ENCODE measurements at places on chromosomes 16 and 17. TPM values are rescaled to one million over a fixed set of nuclear protein-coding genes. Genes with fewer than 3 reads are reported as not detected.

- H3K4me3 ChIP-seq, result no peak overlapping the region
- no peaks in the 10 kb centered on the region for H3K27me3 ChIP-seq
- H3K27ac ChIP-seq, result no peak overlapping the region
- no peak for DNase-seq
- H3K36me3 ChIP-seq, result no peaks in the 10 kb centered on the region
These were observed 10.2 kb upstream of the ETV4 start for GRCh38 chr17:43556292-43556691.

DNA sequence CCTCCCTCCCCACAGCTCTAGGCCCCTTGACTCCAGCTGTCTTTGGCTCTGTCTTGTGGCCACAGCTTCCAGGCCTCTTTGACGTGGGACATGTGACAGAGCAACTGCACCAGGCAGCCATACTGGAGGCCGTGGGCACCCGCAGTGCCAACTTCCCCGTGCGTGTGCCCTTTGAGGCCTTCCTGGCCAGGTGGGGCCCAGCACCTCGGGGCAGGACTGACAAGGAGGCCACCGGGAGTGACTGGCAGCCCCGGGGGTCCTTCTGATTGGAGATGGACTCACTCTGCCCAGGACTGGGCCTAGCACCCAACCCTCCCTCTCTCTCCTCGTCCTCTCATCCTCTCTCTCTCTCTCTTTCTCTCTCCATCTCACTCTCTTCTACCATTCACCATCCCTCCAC, 15.5 kb downstream of the MYO15B start:
- no peak overlapping the region for H3K27ac ChIP-seq
- no peak overlapping the region for H3K4me3 ChIP-seq
- H3K27me3 ChIP-seq, result no peaks in the 10 kb centered on the region
- DNase-seq, result no peak
- H3K36me3 ChIP-seq, result no peaks in the 10 kb centered on the region

DNA sequence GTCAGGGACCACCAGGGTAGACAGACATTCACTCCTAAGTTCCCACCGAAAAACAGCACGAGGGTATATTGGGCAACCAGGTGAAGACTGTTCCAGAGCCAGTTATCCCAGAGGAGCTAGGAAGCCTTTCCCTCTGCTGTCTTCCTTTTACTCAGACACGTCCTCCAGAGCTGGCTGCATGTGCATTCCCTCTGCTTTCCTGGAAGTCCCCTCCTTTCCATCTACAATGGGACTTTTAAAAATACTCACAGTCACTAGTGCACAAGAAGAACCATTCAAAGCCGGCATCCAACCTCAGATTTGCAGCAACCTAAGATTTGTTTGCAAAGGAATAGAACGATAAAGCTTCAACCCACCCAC, 32.5 kb upstream of the CRISPLD2 start:
- DNase-seq, result no peak
- no peak overlapping the region for H3K4me3 ChIP-seq
- H3K27ac ChIP-seq, result no peak overlapping the region

DNA sequence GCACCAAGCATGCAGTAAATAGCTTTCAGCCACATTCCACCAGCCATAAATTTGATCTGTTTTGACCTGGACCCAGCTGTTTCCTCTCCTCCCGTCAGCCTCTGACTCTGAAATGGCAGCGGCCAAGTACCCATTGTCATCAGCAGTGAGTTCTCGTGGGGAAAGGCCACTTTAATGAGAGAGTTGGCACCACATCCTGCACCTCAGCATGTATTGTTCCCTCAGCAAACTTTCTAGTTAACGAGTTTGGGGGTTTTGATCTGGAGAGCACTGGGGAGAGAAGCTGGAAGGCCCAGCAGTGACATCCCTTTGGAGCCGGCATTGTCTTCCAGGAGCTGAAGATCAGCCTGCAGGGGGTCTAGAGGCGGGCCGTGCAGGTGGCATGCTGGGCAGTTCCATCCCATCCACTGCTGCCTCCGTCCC, 84.9 kb downstream of the RPA1 start:
- no peaks in the 10 kb centered on the region for H3K27me3 ChIP-seq
- DNase-seq, result no peak
- no peak overlapping the region for H3K4me3 ChIP-seq
- no peaks in the 10 kb centered on the region for H3K36me3 ChIP-seq
- no peaks in the 10 kb centered on the region for H3K4me1 ChIP-seq
- H3K27ac ChIP-seq, result no peak overlapping the region

- H3K27ac ChIP-seq, result no peak overlapping the region
- no peaks in the 10 kb centered on the region for H3K36me3 ChIP-seq
- no peaks in the 10 kb centered on the region for H3K27me3 ChIP-seq
- peak overlapping the region; percentile 27 for H3K4me3 ChIP-seq
- DNase-seq, result peak; percentile 45
These were observed 2.3 kb upstream of the NT5M start for GRCh38 chr17:17300624-17301568.

DNA sequence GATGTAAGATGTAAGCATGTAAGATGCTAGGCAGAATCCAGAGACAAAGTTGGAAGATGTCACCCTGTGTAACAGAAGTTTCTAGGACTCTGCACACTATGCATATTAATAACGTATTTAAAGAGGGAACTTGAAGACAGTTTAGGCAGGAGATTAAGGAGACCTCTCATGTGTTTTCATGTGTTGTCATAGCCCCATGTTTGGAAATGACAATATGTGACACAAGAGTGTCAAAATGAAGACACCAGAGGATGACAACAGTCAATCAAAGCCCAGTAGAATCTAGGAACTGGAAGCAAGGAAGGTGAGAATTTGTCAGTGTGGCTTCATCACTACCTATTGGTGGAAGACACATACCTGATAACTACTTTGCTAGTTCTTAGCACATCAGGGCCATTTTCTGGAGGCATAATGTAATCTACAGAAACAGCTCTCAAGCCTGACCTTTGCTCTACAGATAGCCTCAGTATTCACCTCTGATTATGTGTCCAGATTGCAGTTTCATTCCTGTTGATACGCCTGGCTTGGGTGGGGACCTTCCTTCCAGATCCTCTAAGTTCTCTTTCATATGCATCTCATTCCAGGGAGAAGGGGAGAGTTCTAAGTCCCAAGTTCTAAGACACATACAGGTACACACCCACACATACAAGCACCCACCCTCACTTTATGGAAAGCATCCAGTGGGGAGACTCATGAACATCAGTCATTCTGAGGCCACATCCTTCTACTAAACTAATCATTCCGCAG, 26.3 kb downstream of the PMP22 start:
- no peak overlapping the region for H3K27ac ChIP-seq
- no peaks in the 10 kb centered on the region for H3K36me3 ChIP-seq
- H3K4me1 ChIP-seq, result no peaks in the 10 kb centered on the region
- H3K4me3 ChIP-seq, result no peak overlapping the region
- no peak for DNase-seq

The SLC6A4 gene
- total RNA-seq, result not detected

The TNFRSF13B gene
- not detected for total RNA-seq

DNA sequence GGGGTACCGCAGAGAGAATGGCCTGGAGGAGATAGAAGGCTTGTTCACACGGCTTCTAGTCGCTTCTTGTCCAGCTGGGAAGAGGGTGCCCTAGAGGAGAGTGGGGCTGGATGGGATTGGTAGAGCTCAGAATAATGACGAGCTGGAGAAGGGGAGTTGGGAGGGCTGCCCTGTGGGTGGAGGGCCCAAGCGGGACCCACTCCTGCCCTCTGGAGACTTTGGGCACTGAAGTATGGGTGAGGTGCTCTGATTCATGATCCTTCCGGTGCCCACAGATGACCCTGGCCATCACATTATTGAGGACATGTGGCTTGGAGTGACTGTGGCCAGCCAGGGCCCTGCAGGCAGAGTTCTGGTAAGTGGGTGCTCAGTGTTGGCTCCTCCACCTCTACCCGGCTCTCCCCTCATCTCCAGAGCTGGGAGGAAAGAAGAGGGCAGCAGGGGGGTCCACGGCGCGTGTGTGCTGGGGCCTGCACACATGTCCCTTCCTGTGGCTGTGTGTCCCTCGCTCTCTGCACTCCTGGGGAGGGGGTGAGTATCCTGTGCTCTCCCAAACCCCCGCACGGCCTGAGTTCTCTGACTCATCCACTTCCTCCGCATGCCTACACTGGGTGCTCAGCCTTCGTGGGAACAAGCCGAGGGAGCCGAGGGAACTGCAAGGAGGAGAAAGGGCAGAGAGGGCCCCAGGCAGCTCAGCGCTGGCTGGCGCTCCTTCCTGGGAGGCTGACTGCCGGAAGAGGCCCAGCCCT, 8.5 kb downstream of the ITGA3 start:
- H3K27me3 ChIP-seq, result no peaks in the 10 kb centered on the region
- no peak overlapping the region for H3K27ac ChIP-seq
- no peak for DNase-seq
- H3K4me3 ChIP-seq, result no peak overlapping the region
- H3K4me1 ChIP-seq, result no peaks in the 10 kb centered on the region

DNA sequence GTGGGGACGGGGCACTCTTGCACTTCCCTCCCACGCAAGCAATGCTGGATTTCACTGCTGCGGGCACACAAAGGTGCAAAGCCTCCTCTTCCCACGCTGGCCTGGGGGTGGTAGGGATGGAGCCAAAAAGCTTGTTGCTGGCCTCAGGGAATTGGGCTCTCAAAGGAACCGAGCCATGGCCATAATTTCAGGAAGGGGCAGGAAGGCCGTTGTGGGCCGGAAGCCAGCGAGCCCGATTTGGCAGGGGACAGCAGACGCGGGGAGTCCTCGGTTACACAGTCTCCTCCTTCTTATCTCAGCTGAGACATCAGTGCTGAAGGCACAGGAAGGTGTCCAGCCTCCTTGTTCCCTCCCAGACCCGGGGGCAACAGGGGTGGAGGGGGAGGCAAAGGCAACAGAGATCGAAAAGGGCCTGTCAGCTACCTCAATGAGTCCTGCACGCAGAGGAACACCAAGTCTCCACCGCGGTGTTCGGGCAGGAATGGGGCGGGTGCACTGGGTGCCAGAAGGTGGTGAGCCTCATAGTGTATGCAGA, 59.5 kb downstream of the SLFN11 start:
- H3K27me3 ChIP-seq, result no peaks in the 10 kb centered on the region
- no peaks in the 10 kb centered on the region for H3K36me3 ChIP-seq
- peak; percentile 17 for DNase-seq
- H3K27ac ChIP-seq, result peak overlapping the region; percentile 73
- peak overlapping the region; percentile 70 for H3K4me3 ChIP-seq
- H3K4me1 ChIP-seq, result peaks cover 13% of the 10 kb centered on the region

DNA sequence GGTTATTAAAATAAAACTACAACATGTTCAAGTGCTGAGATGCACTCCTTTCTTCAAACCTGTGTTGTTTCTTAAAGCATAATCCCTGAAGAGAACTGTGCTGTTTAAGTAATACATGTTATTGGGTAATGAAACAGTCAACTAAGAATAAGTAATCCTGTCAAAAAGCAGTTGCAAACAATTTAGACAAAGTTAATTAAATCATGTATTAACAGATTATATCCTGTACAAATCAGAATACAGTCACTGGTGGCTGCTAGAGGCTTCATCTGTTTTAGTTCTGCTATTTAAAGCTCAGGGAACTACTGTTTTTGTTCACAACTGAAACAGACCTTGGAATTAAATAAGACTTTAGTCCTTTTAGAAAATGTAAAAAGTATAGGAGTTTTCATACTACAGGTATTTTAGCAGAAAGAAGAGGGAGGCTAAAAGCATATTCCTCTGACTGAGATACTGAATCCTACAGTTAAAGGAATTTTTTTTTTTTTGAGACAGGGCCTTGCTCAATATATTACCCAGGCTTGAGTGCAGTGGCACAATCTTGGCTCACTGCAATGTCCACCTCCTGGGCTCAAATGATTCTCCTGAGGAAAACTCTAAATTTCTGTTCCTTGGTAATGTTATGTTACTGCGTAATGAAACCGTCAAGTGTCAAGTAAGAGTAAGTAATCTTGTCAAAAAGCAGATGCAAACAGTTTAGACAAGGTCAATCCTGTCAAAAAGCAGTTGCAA, 27.3 kb upstream of the ITGA2B start:
- H3K27ac ChIP-seq, result no peak overlapping the region
- no peaks in the 10 kb centered on the region for H3K27me3 ChIP-seq
- H3K4me3 ChIP-seq, result no peak overlapping the region

The KCNH6 gene
- not detected for total RNA-seq

DNA sequence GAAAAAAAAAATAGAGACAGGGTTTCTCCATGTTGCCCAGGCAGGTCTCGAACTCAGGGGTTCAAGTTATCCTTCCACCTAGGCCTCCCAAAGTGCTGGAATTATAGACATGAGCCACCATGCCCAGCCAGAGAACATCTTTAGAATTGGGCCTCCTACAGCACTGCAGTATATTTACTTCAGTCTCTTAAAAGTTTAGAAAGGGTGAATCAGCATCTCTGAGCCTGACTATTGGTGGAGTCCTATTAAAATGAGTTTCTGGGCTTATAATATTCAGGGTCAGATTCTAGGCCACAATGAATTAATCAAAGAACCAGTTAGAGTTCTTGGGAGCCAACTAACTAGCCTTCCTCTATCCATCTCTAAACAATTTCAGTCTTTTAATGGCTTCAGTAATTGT, 22.8 kb downstream of the TADA2A start:
- H3K27ac ChIP-seq, result no peak overlapping the region
- H3K4me1 ChIP-seq, result no peaks in the 10 kb centered on the region
- no peak overlapping the region for H3K4me3 ChIP-seq
- no peaks in the 10 kb centered on the region for H3K27me3 ChIP-seq
- H3K36me3 ChIP-seq, result peaks cover 36% of the 10 kb centered on the region

The KRT9 gene
- total RNA-seq, result not detected

The CA10 gene
- not detected for total RNA-seq

DNA sequence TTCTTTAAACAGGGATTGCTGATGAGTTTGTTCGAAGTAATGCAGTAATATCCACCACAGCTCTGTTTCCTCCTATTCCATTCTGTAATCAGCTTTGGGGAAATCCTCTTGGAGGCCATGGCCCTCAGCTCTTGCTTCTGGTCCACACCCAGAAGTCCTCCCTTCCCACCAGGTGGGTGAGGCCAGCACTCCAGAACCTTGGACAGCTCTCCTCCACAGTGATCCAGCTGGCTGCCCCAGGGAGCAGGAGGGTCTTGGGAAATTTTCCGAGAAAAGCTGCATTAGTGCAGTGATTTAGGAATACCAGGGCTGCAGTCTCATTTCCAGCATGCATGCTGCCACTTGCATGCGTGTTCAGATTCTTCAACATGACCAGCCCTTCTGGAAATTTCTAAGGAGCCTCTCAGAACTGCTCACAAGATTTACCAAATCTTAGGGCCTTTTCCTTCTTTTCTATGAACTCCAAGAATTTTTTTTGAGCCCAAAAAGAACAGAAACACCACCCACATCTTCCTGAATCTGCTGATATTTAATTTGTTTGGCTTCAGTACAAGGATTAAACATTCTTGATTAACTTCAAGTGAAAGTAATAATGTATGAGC, 4.2 kb downstream of the SMPD3 start:
- H3K4me3 ChIP-seq, result no peak overlapping the region
- H3K27me3 ChIP-seq, result peaks cover 14% of the 10 kb centered on the region
- no peak for DNase-seq
- H3K27ac ChIP-seq, result no peak overlapping the region

The MILR1 gene
- 1.1 TPM for total RNA-seq
